Suppressor macrophage treated with lipopolysaccharide for 1 hour (primary cell): ENCODE measurements at places on chromosomes 12 and 14.
A peak's percentile ranks its signal among the peaks of the same experiment; 100 is the strongest.

GRCh38 chr12:6771509-6772330, 600 bp upstream of the LAG3 start:
- DNase-seq = no peak

DNA sequence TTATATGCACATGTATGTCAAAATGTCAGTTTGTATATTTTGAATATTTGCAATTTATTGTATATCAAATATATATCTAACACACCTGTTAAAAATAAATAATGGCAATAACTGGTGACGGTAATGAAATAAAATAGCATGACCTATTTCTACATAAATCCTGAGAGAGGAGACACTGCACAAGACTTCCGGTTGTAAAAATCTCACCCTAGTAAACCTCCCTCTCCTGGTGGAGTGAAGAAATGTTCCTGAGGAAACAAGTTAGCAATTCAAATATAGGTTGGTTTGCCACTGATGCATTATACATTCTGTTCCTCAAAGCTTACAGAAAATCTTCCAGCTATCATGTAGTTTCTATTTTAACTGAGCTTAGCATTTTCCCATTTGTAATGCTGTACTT, 166.1 kb upstream of the SYT10 start:
- DNase-seq = peak; percentile 44

GRCh38 chr12:54954801-54955200, 29.8 kb downstream of the TESPA1 start:
- no peak for DNase-seq

GRCh38 chr14:93855737-93856136, 67.5 kb upstream of the PRIMA1 start:
- no peak for DNase-seq

GRCh38 chr12:48924617-48925303, 532 bp downstream of the FKBP11 start:
- no peak for DNase-seq

- peak; percentile 68 for DNase-seq
Measured at GRCh38 chr12:104596134-104596799, 139.5 kb downstream of the CHST11 start.

DNA sequence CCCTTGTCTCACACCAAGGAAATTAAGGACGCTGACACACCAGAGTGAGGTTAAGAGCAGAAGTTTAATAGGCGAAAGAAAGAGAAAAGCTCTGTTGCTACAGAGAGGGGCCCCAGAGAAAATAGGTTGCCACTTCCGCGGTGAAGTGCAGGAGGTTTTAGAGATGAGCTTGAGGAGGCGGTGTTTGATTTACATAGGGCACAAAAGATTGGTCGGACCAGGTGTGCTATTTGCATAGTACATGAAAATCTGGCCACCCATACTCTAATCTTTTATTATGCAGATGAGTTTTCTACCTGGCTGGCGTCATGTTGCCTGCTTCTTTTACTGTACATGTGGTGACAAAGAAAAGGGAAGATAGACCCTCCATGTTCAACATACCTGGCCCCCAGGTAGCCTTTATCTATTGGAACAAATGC, 23.3 kb upstream of the MYF6 start:
- DNase-seq = no peak

DNA sequence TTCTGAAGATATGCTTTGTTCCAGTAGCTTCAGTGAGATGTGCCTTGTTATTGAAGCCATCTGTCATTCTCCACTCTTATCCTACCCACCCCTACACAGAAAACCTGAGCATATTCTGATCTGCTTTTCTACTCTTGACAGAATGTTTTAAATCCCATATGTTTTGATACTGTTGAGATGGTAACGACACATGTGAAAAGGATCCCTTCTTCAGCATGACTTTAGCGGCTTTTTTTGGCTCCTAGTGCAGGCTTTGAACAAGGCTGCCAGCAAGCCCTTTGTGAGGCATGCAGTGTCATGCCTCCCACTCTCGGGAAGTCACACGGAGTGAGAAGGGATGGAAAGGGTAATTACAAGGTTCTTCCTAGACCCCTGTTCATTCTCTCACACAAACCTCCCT, 228.8 kb upstream of the RGS6 start:
- DNase-seq = no peak

DNA sequence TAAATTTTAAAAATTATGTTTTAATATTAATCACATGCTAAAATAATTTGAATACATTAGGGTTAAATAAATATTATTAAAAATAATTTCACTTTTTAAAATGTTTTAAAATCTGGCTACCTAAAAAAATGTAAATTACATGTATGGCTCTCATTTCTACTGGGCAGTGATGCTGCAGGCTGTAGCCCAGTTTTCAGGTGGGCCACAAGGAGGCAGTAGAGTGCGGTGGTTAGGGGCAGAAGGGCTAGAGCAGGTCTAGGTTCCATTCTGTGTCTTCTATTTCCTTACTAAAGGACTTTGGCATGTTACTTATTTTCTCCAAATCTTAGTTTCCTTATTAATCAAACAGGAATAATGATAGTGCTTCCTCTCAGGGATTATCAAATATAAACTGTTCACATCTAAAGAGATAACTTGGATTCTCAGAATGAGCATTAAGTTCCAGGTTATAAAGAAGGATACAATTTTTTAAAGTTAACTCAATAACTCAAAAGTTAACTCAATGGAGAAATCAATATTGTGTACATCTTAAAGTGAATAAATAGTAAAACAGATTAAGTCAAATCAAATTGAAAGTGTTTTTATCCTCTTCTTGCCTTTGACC, 54.9 kb upstream of the OVCH1 start:
- DNase-seq = peak; percentile 72

- DNase-seq = peak; percentile 97
Measured at GRCh38 chr14:90087433-90087832, 25.6 kb downstream of the KCNK13 start.

- peak; percentile 59 for DNase-seq
Measured at GRCh38 chr12:127280393-127281275, 986.3 kb upstream of the TMEM132C start.

DNA sequence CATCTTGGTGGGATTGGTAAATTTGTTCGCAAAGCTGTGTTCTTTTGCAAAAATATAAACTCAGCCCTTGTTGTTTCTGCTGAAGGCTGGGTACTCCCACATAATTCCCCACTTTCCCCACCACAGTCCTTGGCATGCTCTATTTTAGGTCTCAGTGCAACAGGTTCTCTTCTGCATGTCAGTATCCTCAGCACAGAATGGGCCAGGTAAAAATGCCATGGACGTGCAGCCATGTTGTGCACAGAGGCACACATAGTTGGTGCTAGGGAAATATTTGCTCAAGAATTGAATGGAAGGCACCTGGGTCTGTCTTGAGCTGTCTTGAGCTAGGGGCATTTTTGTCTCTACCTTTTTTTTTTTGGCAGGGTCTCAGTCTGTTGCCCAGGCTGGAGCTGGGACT, 87.8 kb upstream of the LHX5 start:
- no peak for DNase-seq

- DNase-seq = no peak
Measured at GRCh38 chr12:24615967-24616411, 332.9 kb downstream of the BCAT1 start.

- no peak for DNase-seq
Measured at GRCh38 chr12:39605501-39605900, 14.1 kb downstream of the ABCD2 start.

DNA sequence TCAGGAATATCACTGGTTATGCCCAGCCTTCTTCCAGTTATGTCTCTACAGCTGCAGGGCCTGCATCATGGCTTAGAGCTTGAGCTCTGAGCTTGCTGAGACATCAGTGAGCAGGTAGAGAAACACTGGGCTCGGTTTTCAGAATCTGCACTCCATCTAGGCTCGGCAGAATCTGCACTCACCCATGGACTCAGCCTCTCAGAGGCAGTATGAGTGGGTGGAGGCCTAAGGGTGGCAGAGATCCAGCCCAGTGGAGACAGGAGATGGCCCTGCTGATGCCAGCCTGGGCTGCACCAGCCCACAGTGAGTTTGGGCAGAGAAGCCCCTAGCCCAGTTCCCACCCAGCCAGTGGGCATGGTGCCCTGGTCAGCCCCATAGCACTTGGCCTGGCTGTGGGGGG, 12.8 kb downstream of the KRT80 start:
- DNase-seq = no peak

DNA sequence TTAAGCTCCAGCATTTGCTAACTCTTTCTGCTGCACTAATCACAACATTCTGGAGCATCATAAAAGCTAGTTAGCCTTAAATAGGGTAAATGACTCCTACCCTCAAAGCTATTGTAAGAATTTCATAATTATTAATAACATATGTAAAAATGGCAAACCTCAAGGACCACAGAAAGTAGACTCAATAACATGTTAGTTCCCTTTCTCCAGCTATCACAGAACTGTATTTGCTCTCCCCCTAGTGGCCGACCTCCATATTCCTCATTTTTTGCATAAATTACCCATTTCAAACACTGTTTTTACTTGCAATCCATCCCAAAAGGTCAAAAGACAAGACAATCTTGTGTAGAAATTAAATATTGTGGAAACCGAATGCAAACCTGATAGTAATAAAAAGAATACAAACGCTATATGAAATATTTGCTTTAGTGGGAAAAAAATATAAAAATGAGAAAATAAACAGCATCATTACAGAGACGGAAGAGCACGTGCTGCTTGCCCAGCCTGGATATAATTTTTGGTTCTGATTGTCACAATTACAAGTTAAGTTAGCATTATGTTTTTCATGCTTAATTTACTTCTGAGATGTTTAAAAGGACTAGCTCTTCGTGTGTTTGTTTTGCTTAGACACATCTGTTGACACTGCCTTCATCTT, 97.9 kb downstream of the RERGL start:
- peak; percentile 56 for DNase-seq

DNA sequence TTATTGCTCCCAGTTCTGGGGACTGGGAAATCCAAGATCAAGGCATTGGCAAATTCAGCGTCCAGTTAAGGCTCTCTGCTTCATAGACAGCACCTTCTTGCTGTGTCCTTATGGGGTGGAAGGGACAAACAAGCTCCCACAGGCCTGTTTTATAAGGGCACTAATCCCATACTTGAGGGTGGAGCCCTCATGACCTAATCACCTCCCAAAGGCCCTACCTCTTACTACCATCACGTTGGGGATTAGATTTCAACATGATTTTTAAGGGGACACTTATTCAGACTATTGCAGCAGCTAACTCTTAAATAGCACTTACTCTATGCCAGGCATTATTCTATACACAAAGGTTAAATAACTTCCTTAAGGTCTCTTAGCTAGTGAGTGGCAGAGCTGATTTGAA, 17.3 kb downstream of the TOGARAM1 start:
- no peak for DNase-seq

GRCh38 chr12:48419116-48419935, 53.0 kb upstream of the ANP32D start:
- DNase-seq = no peak

GRCh38 chr14:96576359-96576758, 74.2 kb downstream of the PAPOLA start:
- DNase-seq = no peak

DNA sequence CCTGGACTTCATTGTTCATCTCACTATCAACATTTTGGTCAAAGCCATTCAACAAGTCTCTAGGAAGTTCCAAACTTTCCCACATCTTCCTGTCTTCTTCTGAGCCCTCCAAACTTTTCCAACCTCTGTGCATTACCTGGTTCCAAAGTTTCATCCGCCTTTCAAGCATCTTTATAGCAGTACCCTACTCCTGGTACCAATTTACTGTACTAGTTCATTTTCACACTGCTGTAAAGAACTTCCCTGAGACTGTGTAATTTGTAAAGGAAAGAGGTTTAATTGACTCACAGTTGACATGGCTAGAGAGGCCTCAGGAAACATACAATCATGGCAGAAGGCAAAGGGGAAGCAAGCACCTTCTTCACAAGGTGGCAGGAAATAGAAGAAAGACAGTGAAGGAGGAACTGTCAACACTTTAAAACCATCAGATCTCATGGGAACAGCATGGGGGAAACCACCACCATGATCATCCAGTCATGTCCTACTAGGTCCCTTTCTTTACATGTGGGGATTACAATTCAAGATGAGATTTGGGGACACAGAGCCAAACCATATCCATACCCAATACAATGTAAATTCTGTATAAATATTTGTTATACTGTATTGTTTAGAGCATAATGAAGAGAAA, 109.7 kb downstream of the C12orf75 start:
- no peak for DNase-seq
